ENCODE measurements at places on chromosomes 1 and 21. TPM values are rescaled to one million over a fixed set of nuclear protein-coding genes. Genes with fewer than 3 reads are reported as not detected.
A peak's percentile ranks its signal among the peaks of the same experiment; 100 is the strongest.

RNF220 gene
- 21.2 TPM for total RNA-seq

- no peak overlapping the region for H3K27ac ChIP-seq
- H3K4me1 ChIP-seq = no peaks in the 10 kb centered on the region
- no peak for DNase-seq
- no peaks in the 10 kb centered on the region for H3K27me3 ChIP-seq
Measured at GRCh38 chr1:40081871-40082270, 15.2 kb downstream of the PPT1 start.

DNA sequence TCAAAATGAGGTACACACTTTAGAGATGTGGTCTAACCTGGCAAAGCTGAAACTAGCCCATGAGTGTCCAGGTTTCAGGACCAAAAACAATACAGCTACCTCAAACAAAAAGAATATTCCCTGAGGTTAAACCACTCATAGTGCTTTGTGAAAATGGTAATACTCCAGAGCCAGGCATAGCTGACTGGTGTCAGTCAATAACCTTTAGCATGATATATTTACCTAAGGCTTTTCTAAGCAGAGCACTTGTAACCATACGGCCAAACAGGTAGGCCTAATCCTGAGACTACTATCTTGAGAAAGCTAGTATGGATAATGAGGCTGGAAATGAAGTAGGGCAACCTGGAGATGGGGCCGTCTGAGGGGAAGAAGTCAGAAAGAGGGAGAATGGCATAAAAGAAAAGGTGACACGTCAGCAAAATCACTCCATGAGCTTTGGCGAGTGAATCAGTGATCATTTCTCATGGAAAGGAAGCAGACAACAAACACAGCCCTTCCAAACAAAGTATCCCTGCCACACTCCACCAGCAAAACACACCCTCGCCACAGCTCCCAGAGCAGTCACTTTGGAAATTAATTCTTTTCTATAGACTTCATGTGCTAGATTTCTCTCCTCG lies 1.7 kb upstream of the LRRC52 start:
- no peaks in the 10 kb centered on the region for H3K36me3 ChIP-seq
- no peak overlapping the region for H3K4me3 ChIP-seq
- DNase-seq = no peak
- no peaks in the 10 kb centered on the region for H3K27me3 ChIP-seq
- H3K27ac ChIP-seq = no peak overlapping the region

GRCh38 chr1:116904791-116905320 lies 4.9 kb upstream of the PTGFRN start:
- no peak overlapping the region for H3K27ac ChIP-seq
- no peak for DNase-seq
- no peak overlapping the region for H3K4me3 ChIP-seq
- H3K36me3 ChIP-seq = no peaks in the 10 kb centered on the region
- H3K4me1 ChIP-seq = no peaks in the 10 kb centered on the region

- no peak overlapping the region for H3K4me3 ChIP-seq
- no peaks in the 10 kb centered on the region for H3K36me3 ChIP-seq
- H3K4me1 ChIP-seq = no peaks in the 10 kb centered on the region
- DNase-seq = no peak
Measured at GRCh38 chr1:55382806-55383305, 167.7 kb upstream of the USP24 start.

DNA sequence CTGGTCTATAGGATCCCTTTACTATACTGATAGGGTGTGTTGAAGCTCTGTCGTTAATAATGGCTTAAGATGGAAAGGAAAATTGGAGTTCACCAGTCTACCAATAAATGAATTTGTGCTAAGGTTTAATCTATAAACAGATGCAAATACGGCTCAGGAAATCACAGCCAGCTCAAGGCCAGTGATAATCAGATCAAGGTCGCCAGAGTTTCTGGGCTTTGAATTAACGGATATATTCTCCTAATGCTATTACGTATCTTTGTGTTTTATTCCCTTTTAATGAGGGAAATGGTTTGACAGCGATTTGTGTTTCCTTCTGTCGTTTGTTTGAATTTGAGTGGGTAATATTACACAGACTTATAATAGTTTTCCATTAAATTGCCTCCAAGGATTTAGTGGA lies 279.6 kb downstream of the BACH1 start:
- no peaks in the 10 kb centered on the region for H3K27me3 ChIP-seq
- DNase-seq = no peak
- no peaks in the 10 kb centered on the region for H3K36me3 ChIP-seq
- H3K4me1 ChIP-seq = no peaks in the 10 kb centered on the region

FMOD gene
- total RNA-seq = 6.9 TPM

DNA sequence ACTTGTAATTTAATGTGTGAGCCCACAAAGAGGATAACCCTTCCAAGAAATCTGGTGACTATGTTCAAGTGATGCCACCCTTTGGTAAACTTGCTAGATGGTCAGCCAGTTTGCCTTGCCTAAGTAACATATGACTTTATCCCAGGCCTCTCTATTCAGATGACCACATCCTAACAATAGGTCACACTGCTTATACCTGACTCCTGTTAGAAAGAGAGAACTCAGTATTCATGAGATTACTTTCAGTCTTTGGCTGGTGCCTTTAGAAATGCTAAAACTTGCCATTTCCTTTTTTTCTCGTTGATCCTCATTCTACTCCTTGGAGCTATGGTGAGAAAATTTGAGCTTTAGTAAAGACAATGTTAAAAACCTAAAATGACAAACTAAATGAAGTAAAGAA lies 28.5 kb upstream of the SERBP1 start:
- no peaks in the 10 kb centered on the region for H3K36me3 ChIP-seq
- H3K27ac ChIP-seq = no peak overlapping the region
- no peaks in the 10 kb centered on the region for H3K4me1 ChIP-seq
- no peaks in the 10 kb centered on the region for H3K27me3 ChIP-seq
- H3K4me3 ChIP-seq = no peak overlapping the region

LIPI gene
- not detected for total RNA-seq

DNA sequence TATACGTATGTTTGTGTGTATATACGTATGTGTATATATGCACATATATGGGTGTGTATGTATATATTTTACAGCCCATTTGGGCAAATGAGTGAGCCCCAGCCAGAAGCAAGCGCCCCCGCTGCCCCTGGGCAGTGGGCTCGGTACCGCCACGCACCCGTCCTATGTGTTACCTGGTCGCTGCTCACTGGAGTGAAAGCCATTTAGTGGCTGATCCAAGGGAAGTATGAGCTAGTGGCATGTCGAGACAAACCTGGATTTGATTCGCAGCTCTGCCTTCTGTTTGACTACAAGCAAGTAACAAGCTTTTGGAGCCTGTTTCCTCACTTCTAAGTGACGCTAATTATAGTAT lies 35.8 kb upstream of the JAK1 start:
- H3K36me3 ChIP-seq = no peaks in the 10 kb centered on the region
- peak overlapping the region; percentile 95 for H3K27ac ChIP-seq
- H3K27me3 ChIP-seq = no peaks in the 10 kb centered on the region
- DNase-seq = no peak
- H3K4me1 ChIP-seq = peaks cover 6% of the 10 kb centered on the region
- peak overlapping the region; percentile 51 for H3K4me3 ChIP-seq

DNA sequence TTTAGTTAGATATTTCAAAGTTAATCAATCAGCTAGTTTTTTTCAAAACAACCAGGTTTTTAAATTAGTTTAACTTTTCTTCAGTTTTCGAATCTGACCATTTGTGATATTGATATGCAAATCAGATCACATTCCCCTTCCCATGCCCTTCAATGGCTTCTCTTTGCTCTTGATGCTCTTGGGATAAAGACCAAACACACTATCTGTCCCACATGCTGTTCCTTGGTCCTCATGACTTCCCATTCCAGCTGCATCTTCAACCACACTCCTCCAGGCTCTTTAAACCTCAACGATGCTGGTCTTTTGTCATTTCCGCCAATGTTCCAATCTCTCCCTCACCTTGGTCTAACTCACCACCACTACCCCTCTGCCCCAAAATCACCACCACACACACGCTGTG lies 285.8 kb downstream of the LMX1A start:
- H3K27ac ChIP-seq = no peak overlapping the region
- H3K4me3 ChIP-seq = no peak overlapping the region
- no peaks in the 10 kb centered on the region for H3K4me1 ChIP-seq
- no peaks in the 10 kb centered on the region for H3K27me3 ChIP-seq
- H3K36me3 ChIP-seq = no peaks in the 10 kb centered on the region

CFAP45 gene
- not detected for total RNA-seq

GRCh38 chr1:28766532-28767183 lies 29.9 kb downstream of the YTHDF2 start:
- H3K27ac ChIP-seq = no peak overlapping the region
- no peaks in the 10 kb centered on the region for H3K4me1 ChIP-seq
- H3K4me3 ChIP-seq = no peak overlapping the region
- peak; percentile 3 for DNase-seq
- no peaks in the 10 kb centered on the region for H3K27me3 ChIP-seq

GRCh38 chr21:37074197-37074510 lies 1.1 kb downstream of the TTC3 start:
- H3K4me1 ChIP-seq = no peaks in the 10 kb centered on the region
- H3K36me3 ChIP-seq = no peaks in the 10 kb centered on the region
- DNase-seq = no peak
- H3K27ac ChIP-seq = peak overlapping the region; percentile 71
- H3K4me3 ChIP-seq = peak overlapping the region; percentile 85
- no peaks in the 10 kb centered on the region for H3K27me3 ChIP-seq

DNA sequence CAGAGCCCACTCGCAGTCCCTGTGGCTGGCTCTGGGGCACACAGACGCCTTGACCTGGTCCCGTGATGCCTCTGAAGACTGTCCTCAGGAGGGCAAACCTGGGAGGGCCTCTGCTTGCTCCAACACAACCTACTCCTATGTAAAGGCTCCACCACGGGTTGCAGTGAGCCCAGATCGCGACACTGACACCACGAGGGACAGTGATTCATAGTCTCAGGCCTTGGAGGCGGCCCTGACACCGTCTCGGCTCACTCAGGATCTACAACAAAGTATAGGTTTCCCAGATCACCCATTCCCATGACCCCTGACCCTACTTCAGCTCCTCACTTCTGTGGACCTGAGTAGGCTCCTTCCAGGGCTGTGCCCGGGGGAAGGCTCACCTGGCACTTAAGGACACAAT lies 28.0 kb downstream of the NOL9 start:
- no peaks in the 10 kb centered on the region for H3K27me3 ChIP-seq
- no peak overlapping the region for H3K4me3 ChIP-seq
- H3K27ac ChIP-seq = no peak overlapping the region
- peaks cover 14% of the 10 kb centered on the region for H3K36me3 ChIP-seq
- H3K4me1 ChIP-seq = no peaks in the 10 kb centered on the region

LIN28A gene
- total RNA-seq = not detected

GRCh38 chr1:170164103-170164763 lies 18.5 kb downstream of the NTMT2 start:
- DNase-seq = no peak
- H3K27ac ChIP-seq = no peak overlapping the region
- no peaks in the 10 kb centered on the region for H3K4me1 ChIP-seq
- no peak overlapping the region for H3K4me3 ChIP-seq
- no peaks in the 10 kb centered on the region for H3K27me3 ChIP-seq
- H3K36me3 ChIP-seq = no peaks in the 10 kb centered on the region

GRCh38 chr21:38525454-38525853 lies 27.2 kb upstream of the ERG start:
- no peak overlapping the region for H3K4me3 ChIP-seq
- no peaks in the 10 kb centered on the region for H3K27me3 ChIP-seq
- H3K4me1 ChIP-seq = no peaks in the 10 kb centered on the region
- H3K36me3 ChIP-seq = no peaks in the 10 kb centered on the region
- no peak for DNase-seq

- DNase-seq = no peak
- H3K36me3 ChIP-seq = no peaks in the 10 kb centered on the region
- no peak overlapping the region for H3K27ac ChIP-seq
- H3K4me3 ChIP-seq = no peak overlapping the region
- H3K27me3 ChIP-seq = no peaks in the 10 kb centered on the region
Measured at GRCh38 chr1:2166695-2167094, 27.9 kb downstream of the FAAP20 start.

GRCh38 chr21:45390121-45390751 lies 14.7 kb upstream of the COL18A1 start:
- DNase-seq = peak; percentile 43
- no peaks in the 10 kb centered on the region for H3K36me3 ChIP-seq
- H3K4me3 ChIP-seq = no peak overlapping the region

DNA sequence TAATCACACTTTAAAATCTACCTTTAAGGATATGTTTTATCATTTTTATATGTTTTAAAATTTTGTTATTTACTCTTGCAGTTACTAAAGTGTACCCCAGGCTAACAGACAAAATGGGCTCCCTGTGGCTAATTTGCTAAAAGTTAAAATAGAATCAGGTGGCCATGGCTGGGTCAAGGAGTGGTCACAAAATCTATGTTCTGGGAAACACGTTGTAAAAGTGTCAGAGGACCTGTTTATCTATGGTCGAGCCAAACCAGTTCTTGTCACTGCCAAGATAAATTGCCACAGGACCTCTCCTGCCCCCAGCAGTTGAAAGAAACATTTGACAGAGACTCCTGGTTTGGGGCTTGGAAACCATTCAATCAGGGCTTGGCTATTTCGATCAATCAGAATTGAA lies 21.2 kb upstream of the TTLL7 start:
- DNase-seq = peak; percentile 73
- no peaks in the 10 kb centered on the region for H3K36me3 ChIP-seq
- peaks cover 9% of the 10 kb centered on the region for H3K4me1 ChIP-seq
- no peaks in the 10 kb centered on the region for H3K27me3 ChIP-seq

RAB7B gene
- total RNA-seq = 0.14 TPM

DNA sequence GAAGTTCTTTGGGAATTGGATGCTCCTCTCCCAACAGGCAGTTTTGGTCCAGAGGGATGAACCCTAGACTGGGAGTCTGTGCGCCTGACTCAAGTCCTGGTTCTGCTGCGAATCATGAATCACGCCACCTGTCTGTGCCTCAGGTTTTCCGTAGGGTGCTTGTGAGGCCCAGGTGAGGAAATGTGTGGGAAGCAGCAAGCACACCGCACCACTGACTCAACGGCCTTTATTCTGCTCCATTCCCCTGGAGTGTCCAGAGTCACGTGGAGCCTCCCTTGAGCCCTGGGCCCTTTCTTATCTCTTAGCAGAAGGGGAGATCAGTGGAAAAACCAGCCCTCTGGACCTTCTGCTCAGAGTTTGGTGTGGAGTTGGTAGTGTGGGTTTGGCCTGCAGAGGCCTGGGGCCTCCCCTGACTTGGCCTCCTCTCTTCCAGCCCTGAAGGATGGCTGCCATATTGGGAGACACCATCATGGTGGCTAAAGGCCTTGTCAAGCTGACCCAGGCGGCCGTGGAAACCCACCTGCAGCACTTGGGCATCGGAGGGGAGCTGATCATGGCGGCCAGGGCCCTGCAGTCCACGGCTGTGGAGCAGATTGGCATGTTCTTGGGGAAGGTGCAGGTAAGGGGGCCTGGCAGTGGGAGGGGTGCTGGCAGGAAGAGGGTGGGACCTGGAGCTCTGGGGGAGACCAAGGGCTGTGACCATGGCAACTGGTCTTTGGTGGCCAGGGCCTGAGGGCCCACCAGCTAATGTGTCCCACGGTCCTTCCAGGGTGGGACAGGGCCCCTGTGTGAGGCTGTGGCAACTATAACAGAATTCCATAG lies 21.1 kb downstream of the COQ8A start:
- H3K36me3 ChIP-seq = no peaks in the 10 kb centered on the region
- no peak for DNase-seq
- H3K4me1 ChIP-seq = no peaks in the 10 kb centered on the region
- no peak overlapping the region for H3K4me3 ChIP-seq

GJA8 gene
- total RNA-seq = not detected

GRCh38 chr1:165215676-165216075 lies 140.8 kb downstream of the LMX1A start:
- no peak for DNase-seq
- no peak overlapping the region for H3K4me3 ChIP-seq
- no peaks in the 10 kb centered on the region for H3K4me1 ChIP-seq
- H3K36me3 ChIP-seq = no peaks in the 10 kb centered on the region
- no peaks in the 10 kb centered on the region for H3K27me3 ChIP-seq

All from right lobe of liver (tissue), 6 donors.